Posterior cingulate gyrus (tissue), 11 donors: ENCODE measurements at places on chromosomes 3 and 15.

DNA sequence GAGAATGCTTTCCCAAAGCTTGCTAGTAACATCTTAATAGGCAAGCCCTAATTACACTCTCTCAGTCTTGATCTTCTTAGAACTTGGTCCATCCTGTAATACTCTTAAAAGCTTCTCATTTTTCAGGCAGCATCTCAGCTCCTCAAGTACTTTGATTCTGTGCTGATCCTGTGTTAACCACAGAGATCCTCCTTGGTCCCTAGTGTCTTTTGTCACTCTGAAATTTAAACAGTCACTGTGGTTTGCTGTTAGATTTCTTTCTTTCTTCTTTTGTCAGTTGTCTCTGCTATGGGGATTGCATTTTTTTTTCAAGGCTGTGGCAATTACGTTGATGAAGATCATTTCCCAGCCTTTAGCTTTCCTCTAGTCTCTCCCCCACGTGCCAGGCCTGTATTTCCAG lies 26.0 kb upstream of the UBE3A start:
- DNase-seq = no peak

- no peak for DNase-seq
Measured at GRCh38 chr15:66115568-66116206, 137.9 kb downstream of the MEGF11 start.

GRCh38 chr3:179927191-179927590 lies 109.5 kb downstream of the PEX5L start:
- no peak for DNase-seq

- no peak for DNase-seq
Measured at GRCh38 chr3:32972482-32973146, 21.2 kb downstream of the CCR4 start.

DNA sequence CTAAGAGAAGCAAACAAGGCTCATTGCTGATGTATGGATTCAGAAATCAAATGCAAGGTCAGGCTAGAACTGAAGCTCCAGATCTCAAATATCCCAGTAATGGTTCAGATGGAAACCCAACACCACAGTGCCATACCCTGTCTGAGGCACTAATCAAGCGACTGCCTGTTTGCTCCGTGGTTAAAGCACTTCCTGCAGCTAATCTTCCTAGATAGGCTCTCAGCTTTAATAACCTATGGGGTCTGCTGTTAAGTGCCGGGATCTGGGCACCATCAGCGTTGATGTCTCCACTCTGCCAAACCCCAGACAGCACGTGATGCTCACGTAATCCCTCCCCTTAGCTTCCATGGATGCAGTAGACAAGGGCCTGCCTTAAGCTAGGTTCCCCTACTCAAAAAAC lies 262.6 kb downstream of the MECOM start:
- no peak for DNase-seq

DNA sequence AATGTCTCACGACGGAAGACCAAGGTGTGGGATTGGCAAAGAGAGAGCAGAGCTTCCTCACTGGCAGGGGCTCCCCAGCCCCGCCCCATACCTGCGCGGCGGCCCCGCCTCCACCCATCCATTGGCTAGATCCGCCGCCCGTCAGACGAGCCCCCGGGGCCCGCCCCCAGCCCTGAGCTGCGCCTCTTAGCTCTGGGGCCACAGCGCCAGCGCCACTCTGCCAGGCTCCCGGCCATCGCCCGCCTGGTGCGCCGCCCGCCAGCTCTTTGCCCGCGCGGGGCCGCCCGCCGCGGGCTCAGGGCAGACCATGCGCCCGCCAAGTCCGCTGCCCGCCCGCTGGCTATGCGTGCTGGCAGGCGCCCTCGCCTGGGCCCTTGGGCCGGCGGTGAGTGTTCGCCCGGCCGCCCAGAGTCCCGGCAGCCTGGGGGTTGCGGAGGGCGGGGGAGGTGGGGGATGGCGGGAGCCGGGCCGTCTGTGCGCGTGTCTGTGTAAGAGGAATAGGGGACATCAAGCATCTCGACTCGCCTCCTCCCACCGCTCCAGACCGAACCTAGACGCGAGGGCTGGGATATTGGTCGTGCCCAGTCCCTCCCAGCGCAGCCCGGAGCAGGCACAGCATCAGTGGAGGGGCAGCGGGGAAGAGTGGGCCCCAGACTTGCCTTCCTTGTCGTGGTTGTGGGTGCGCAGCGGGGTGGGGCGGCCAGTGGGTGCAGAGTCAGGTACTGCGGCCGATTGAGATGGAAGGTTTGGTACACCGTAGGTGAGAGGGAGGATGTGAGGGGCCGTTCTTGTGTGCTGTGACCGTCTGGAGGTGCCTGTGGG lies at the start of gene VIPR1:
Gene VIPR1 (plus strand): TSS at position 215 of the 822 bp plus-strand sequence. CDS start 93 bp downstream, at position 308.
- DNase-seq = peak; percentile 89

- DNase-seq = peak; percentile 11
Measured at GRCh38 chr3:85567071-85567676, 608.4 kb downstream of the CADM2 start.

GRCh38 chr15:27234593-27234992 lies 263.6 kb downstream of the GABRG3 start:
- DNase-seq = no peak

DNA sequence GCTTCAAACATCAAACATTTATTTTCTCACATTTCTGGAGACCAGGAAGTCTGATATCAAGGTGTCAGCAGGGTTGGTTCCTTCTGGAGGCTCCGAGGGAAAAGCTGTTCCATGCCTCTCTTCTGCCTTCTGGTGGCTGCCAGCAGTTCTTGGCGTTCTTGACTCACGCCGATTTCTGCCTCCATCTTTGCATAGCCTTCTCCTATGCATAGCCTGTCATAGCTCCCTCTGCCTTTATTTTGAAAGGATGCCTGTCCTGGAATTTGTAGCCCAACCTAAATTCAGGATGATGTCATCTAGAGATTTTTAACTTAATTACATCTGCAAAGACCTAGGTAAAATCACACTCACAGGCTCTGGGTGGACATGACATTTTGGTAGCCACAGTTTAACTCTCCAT lies 70.4 kb downstream of the RGMA start:
- peak; percentile 90 for DNase-seq

- DNase-seq = no peak
Measured at GRCh38 chr15:90691369-90691768, 25.8 kb upstream of the BLM start.

GRCh38 chr3:5017925-5018531 lies 38.8 kb downstream of the BHLHE40 start:
- DNase-seq = no peak

GRCh38 chr3:46193436-46193835 lies 14.7 kb downstream of the CCR1 start:
- no peak for DNase-seq

- DNase-seq = no peak
Measured at GRCh38 chr3:57077630-57078343, 17.3 kb downstream of the SPATA12 start.

- no peak for DNase-seq
Measured at GRCh38 chr3:9122732-9123364, 126.6 kb downstream of the SRGAP3 start.

DNA sequence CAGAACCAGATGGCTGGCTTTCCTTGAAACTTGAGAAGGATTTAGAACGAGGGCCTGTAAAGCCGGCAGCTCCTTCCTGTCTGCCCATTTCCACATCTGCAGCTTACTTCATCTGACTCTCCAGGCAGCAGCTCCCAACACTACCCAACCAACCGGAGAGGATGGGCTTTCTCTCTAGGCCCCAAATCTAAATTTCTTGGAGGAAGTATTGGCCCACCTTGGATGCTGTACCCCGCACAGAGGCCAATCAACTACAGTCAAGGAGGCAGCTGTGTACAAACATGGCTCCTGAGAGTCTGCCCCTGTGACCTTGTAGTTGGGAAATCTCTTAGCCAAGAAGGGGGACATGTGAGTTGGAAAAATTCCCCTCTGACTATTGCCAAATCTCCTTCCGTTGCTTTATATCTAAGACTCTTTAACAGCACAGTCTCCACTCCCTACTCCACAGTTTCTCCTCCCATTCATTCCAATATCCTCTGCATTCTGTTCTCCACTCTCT lies 8.0 kb upstream of the ACAP2 start:
- no peak for DNase-seq

DNA sequence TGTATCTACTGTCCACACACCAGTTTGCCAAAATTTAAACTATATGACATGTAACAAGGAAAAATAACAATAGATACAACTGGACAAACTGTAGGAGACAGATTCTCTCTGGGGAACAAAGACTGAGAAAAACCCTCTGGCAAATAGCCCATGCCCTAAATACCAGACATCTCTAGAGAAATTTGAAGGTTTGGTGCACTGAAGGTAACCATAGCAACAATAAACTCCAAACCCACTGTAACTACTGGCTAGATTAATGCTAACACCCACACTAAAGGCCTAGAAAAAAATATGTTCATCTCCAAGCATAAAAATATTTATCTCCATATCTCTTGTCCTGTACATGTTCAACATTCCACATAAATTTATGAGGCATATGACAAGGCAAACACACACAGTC lies 267.1 kb downstream of the STXBP5L start:
- no peak for DNase-seq

GRCh38 chr15:41647262-41647661 lies 12.9 kb upstream of the MGA start:
- no peak for DNase-seq

GRCh38 chr3:186719945-186720739 lies 3.0 kb downstream of the KNG1 start:
- DNase-seq = no peak

GRCh38 chr3:113769551-113769950 lies 22.7 kb downstream of the ATP6V1A start:
- DNase-seq = no peak

GRCh38 chr3:78645628-78646310 lies 1122.0 kb downstream of the ROBO1 start:
- DNase-seq = no peak

GRCh38 chr3:10695595-10696285 lies 120.3 kb upstream of the SLC6A11 start:
- DNase-seq = no peak

DNA sequence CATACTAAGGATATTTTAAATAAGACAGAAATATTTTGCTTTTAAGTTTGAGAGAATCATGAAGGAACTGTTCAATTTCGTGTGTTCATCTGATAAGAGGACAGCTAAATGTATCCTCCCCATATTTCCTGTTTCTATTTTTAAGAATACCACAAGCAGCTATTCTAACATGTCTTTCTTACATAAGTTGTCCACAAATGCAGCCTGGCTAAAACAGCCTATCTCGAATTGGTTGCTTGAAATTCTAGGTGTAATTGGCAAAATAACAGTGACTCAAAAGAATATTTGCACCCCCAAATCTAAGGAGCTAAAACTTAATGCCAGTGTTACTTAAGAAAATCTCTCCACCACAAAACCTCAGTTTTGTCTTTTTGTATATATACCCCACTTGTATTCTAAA lies 35.0 kb downstream of the BTLA start:
- DNase-seq = no peak

GRCh38 chr15:99564221-99565048 lies 1.3 kb upstream of the MEF2A start:
- peak; percentile 91 for DNase-seq

DNA sequence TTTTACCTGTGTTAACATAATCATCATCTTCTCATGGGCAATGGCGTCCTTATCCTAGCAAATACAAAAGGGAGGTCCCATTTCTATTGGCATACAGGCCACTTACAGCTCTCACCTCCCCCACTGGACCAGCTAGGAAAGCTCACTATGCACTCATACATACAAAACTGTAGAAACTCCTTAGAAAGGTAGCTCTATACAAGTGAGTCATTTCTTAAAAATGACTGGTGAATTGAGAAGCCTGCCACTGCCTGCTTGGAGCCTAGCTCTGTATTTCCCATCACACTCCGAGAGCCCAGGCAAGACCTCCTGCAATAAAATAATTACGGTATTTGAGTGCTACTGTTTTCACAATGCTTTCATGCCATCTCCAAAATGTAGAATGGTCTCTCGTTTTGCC lies 321.8 kb downstream of the ULK4 start:
- DNase-seq = no peak

DNA sequence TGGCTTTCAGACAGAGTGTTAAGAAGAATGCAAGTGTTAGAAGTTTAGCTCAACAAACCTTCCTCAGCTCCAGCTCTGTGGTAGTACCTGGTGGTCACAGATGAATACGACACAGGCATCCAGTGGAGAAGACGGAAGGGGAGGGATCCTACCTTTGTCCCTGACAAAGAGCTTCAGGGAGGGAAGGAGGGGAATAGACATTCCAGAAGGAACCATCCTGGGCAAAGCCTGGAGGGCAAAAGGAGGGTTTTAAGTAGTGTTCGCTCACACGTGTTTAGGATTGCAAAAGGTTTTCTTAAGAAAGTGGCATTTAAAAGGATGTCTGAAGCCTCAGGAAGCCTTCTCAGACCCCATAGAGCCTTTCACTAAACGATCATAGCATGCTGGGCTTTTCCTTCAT lies 2.8 kb downstream of the CHCHD4 start:
- no peak for DNase-seq

GRCh38 chr3:45482829-45483228 lies 94.5 kb downstream of the LARS2 start:
- no peak for DNase-seq

DNA sequence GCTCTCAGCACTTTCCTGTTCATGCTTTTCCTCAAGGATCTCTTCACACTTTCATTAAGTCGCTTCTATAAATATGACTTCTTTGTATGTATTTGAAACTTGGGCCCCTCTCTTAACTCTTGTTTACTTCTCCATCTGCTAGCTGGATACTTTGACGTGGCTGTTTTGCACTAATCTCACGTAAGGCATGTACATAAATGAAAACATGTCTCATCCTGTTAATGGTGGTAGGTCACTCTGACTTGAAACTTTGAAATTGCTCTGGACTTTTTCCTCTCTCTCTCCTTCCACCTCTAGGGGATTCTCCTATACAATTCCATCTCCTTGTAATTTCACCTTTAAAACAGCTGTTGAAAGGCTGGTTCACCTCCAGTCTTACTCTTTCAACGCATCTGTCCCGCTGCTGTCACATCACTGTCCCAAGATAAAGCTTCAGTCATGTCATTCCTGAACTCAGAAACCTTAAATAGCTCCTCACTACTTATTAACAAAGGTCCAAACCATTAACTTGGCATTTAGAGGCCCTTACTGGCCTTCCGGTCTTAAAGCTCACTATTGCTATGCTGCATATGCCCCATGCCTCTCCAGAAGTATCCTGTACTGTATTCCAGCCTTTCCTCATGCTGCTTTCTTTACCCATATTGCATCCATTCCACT lies 1.2 kb downstream of the BLOC1S6 start:
- DNase-seq = no peak

DNA sequence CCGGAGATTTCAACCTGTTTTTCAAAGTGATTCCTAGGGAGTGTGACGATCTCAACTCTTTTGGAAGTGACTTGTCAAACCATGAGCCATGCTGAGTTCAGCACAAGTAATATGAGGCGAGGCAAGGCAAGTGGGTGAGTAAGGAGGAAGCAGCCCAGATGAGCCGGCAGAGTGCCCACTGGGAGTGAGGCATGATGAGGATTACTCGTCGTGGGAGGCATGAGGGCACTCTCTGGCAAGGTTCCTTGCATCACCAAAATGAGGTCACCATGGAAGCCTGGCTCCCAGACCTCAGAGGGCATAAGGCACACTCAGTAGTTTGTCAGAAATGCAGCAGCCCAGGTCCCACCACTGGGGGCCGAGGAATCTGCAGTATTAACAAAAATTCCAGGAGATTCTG lies 636.1 kb downstream of the MAGI1 start:
- peak; percentile 91 for DNase-seq

GRCh38 chr15:48645558-48646330 lies at the start of gene FBN1:
TSS of gene FBN1 (minus strand) at chr15:48645709. CDS start at chr15:48644769, 940 bp downstream.
- peak; percentile 97 for DNase-seq
